ENCODE measurements at places on chromosomes 16 and 17. TPM values are rescaled to one million over a fixed set of nuclear protein-coding genes. Genes with fewer than 3 reads are reported as not detected.
A peak's percentile ranks its signal among the peaks of the same experiment; 100 is the strongest.

- H3K36me3 ChIP-seq: no peaks in the 10 kb centered on the region
- peak overlapping the region; percentile 6 for H3K27ac ChIP-seq
- DNase-seq: no peak
- no peaks in the 10 kb centered on the region for H3K27me3 ChIP-seq
Observed at GRCh38 chr16:89314357-89314756, 96.9 kb downstream of the ZNF778 start.

DNA sequence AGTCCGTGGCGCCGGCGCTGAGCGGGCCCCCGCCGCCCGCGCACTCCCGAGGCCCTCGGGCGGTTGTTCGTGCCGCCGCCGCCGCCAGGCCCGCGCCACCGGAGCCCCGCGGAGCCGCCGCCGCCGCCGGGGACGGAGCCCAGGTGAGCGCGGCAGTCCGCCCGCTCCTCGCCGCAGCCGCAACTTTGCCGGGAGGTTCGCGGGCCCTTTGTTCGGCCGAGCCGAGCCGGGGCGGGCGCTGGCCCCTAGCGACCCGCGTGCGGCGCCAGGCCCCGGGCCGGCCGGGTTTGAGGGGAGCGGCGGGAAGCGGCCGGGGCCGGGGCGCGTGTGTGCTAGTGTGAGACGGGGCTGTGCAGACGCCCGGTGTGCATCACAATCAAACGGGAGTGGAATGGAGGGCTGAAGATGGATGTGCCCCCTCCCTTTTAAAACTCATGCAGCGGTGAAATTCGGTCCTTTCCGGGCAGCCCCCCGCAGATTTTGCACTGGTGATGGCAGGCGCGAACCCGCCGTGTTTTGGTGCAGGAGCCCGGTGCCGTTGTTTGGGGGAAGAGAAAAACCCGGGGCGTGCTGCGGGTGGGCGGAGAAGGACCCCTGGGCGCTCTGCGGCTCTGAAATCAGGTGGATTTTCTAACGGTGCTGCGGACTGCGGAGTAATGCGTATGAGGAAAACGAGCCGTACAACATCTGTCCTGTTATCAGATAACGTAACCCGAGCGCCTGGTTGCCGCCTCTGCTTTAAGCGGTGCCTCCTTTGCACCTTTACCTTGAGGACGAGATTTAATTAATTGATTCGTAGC lies 823 bp downstream of the TNRC6C start:
- peak overlapping the region; percentile 49 for H3K4me3 ChIP-seq
- H3K4me1 ChIP-seq: peaks cover 27% of the 10 kb centered on the region
- H3K27me3 ChIP-seq: no peaks in the 10 kb centered on the region
- H3K36me3 ChIP-seq: no peaks in the 10 kb centered on the region

GRCh38 chr17:33990943-33991706 lies 264.0 kb upstream of the CCL2 start:
- no peaks in the 10 kb centered on the region for H3K27me3 ChIP-seq
- no peak overlapping the region for H3K27ac ChIP-seq
- no peaks in the 10 kb centered on the region for H3K36me3 ChIP-seq
- no peaks in the 10 kb centered on the region for H3K4me1 ChIP-seq
- H3K4me3 ChIP-seq: no peak overlapping the region
- DNase-seq: no peak

DNA sequence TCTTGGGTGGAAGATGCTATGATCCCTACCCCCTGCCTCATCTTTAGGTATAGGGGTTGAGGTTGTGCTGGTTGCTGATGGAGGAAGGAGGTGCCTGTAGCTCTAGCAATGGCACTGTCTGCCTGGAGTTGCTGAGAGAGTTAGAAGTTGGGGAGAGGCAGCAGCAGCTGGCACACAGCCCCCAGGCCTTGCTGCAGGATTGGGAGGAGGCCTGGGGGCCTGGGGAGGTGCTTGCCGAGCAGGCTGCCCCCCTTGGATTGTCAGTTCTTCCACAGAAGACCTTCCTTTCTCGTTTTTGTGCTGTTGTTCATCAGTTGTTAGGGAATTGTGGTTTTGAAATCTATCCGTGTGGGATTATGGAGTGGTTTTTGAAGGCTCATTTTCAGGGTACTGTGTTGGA lies 52.9 kb downstream of the SEC14L1 start:
- DNase-seq: no peak
- H3K36me3 ChIP-seq: no peaks in the 10 kb centered on the region
- no peaks in the 10 kb centered on the region for H3K27me3 ChIP-seq
- no peak overlapping the region for H3K4me3 ChIP-seq

DNA sequence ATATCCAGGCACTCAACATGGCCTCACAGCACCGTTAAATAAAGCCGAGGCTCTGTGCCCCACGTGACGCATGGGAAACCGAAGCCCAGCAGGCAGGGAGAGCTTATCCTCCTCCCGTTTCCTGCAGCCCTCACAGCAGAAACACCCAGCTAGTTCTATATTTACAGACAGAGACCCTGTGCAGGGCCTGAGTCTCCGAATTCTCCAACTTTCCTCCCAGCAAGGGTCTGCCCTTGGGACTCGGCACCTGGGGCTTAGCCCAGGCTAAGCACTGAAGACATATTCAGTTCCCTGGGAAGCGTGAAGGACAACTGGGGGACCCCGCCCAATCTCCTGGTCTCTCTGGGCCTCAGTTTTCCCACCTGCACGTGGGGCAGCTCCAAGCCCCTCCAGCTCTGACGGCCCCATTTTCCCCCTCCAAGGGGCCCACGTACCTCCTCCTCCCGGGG lies 29.2 kb downstream of the TRPV3 start:
- no peak for DNase-seq
- no peak overlapping the region for H3K4me3 ChIP-seq
- H3K27ac ChIP-seq: no peak overlapping the region
- no peaks in the 10 kb centered on the region for H3K36me3 ChIP-seq
- H3K4me1 ChIP-seq: no peaks in the 10 kb centered on the region

- peaks cover 74% of the 10 kb centered on the region for H3K4me1 ChIP-seq
- no peak overlapping the region for H3K4me3 ChIP-seq
- peak overlapping the region; percentile 98 for H3K27ac ChIP-seq
- no peak for DNase-seq
- no peaks in the 10 kb centered on the region for H3K36me3 ChIP-seq
Observed at GRCh38 chr17:337866-338265, 14.7 kb downstream of the RPH3AL start.

DNA sequence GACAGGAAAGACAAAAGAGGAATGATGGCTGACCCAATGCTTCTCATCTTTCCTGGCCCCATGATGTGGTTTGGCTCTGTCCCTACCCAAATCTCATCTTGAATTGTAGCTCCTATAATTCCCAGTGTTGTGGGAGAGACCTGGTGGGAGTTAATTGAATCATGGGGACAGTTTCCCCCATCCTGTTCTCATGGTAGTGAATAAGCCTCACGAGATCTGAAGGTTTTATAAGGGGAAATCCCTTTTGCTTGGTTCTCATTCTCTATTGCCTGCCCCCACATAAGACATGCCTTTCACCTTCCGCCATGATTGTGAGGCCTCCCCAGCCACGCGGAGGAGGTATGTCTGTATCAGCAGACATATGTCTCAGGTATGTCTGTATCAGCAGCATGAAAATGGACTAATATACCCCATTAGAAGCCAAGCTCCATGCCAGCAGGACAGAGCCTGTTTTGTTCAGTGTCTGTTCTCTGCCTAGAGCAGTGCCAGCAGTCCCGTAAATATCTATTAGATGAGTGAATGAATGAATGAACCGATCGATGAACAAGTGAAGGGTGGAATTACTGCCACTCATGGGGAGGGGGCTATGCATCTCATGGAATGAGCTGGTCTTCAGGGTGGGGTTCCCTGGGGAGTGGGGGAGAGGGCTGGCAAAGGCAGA lies 304.4 kb downstream of the SOX9 start:
- H3K27me3 ChIP-seq: no peaks in the 10 kb centered on the region
- no peak overlapping the region for H3K27ac ChIP-seq
- no peak for DNase-seq
- H3K4me1 ChIP-seq: peaks cover 35% of the 10 kb centered on the region
- no peaks in the 10 kb centered on the region for H3K36me3 ChIP-seq

SPNS2 gene
- total RNA-seq: 19.2 TPM

OTOP2 gene
- not detected for total RNA-seq

CACNG4 gene
- 0.26 TPM for total RNA-seq

KATNB1 gene
- total RNA-seq: 13.7 TPM

TBC1D3G gene
- total RNA-seq: not detected

All from body of pancreas (tissue), 4 donors.